ENCODE measurements at places on chromosomes 7 and 10.

DNA sequence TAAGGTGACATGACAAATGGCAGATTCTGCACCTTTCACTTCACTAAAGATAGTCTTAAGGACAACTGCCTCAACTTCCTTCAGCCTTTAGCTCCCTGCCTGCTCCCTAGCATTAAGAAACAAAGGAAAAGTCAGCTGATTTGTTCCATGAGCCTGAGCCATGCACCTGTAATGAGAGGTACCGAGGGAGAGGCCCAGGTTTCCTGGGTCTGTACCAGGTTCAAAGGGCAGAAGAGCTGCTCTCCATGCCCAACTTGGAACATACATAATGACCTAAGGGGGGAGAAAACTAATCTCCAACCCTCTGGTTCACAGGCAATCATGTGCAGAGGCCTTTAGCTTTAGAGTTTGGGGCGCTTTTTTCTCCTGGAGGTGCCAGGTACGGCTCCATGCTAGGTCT is 111.2 kb downstream of the JAZF1 start:
- no peak for DNase-seq

DNA sequence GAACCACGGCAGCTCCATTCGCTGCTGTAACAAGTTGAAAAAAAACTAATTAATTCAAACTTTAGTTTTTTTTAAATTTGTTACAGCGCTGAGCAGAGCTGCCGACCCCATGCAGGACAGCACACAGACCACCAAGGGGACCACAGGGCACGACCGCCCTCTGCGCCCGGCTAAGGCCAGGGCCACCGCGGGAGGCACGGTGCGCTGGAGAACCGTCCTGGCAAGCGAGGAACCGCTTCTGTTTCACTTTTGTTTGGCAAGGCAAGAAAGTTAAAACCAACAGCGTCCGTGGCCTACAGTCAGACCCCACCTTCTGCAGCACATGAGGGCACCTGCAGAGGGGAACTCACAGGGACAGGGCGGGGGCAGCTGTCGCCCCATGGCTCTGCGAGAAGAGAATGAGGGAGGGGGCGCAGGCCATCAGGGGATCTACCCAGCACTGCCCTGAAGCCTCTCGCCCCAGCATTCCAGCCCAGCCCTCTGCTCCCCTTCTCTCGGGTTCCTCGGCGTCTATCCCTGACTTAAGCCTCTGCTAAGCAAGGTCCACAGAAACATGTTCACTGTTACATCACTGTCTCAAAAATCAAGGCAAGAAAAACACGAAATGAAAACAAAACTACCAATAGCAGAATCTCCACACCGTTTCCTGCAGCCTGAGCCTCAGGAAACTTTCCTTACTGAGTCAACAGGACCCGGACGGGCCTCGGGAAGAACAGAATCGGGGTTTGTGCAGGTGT is 204.4 kb downstream of the DIP2C start:
- DNase-seq = no peak

DNA sequence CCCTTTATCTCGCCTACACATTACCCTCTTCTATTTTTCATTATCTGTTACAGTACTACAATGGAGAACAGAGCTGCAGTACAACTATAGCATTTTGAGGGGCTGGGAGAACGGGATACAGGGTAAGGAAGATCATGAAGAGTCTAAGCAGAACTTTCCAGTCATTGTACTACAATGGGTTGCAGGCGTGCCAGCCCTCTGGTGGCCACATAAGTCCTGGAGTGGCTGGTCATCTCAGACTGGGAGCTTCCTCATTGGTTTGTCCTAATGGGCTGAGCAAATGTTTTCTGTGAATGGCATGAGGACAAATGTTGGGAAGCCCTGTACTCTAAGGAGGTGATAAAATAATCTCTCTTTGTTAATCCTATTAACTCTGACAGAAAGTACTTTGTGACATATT is 33.0 kb downstream of the TMEM106B start:
- no peak for DNase-seq

DNA sequence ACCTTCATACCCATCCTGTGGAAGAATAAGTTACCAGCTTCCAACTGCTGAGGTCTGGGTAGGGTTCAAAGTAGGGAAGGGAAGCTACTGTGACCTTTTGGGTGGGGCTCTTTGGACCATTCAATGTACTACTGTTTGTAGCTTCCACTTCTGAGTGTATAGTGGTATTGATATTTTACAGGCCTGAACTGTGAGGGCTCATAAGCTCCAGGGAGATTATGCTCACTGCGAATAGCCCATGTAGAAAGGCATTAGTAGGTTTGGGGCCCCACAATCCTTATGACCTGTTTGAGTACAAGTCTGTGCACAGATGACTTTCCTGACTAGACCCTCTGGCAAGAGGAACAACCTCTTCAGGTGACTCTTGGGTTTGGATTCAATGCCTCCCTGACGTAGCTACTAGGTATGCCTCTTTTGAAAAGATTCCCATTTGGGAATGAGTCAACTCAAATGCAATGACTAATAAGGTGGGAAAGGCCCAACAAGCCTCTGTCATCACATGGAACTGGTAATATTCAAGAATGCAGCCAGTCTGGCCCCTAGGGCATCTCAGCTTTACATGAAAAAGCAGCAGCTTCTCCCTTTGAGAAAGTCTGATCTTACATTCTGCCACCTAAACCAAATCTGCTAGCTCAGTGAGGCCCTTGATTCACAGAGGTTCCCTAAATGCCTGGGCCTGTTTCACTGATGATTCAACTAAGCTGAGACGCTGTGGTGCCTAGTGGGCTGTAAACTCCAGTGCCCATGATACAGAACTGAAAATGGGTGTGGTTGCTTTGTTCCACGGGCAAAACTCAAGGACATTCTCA is 79.8 kb downstream of the ABI1 start:
- no peak for DNase-seq

DNA sequence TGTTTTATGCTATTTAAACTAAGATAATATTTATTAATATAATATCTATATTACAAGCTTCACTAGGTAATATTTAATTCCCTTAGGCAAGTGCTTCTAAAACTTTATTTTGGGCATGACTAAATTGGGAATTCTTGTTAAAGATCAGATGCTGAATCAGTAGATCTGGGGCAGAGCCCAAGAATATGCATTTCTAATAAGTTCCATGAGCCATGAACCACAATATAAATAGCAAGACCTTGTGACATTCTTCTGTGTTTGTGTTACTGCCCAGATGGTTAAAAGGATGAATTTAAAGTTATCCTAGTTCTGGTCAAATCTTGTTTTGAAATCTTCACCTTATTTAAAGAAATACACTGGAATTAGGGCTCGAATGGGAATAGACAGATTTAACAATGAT is 258.4 kb upstream of the CACNA2D1 start:
- no peak for DNase-seq

- DNase-seq = no peak
Observed at GRCh38 chr7:122546496-122546895, 152.4 kb downstream of the RNF133 start.

DNA sequence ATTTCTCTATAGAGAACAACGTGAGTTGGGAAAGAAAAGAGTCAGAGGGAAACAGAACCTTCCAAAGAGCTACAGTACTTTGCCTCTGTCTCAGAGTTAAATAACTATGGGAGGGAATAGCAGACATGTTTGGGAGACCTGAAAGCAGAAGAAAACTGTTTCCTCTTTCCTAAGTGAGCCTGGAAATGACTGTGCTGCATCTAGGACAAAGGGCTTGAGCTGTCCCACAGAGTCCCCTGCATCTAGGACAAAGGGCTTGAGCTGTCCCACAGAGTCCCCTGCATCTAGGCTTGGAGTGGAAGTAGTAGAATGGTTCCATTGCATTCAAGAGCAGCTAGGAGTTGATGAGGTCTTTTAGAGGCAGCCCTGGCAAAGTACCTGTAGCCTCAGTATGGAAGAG is 149.7 kb downstream of the DKK1 start:
- DNase-seq = no peak

- DNase-seq = no peak
Observed at GRCh38 chr7:1385809-1386622, 73.3 kb downstream of the MICALL2 start.

DNA sequence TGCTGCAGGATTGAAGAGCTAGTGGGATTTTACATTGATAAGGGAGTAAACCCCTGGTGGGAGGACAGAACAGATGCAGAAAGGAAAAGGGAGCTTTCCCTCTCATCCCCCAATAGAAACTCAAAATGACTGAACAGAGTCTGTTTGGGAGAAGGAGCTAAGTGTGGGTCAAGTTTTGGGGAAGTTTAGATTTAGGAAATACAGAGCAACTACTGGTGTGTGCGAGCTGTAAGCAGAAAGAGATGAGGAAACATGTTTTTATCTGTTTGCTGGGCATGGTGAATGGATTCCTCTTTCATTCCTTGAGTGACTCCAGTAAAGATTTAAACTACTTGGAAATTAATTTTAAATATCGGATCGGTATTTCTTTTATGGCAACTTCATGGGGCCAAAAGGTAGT is 132.7 kb downstream of the AOAH start:
- DNase-seq = no peak

DNA sequence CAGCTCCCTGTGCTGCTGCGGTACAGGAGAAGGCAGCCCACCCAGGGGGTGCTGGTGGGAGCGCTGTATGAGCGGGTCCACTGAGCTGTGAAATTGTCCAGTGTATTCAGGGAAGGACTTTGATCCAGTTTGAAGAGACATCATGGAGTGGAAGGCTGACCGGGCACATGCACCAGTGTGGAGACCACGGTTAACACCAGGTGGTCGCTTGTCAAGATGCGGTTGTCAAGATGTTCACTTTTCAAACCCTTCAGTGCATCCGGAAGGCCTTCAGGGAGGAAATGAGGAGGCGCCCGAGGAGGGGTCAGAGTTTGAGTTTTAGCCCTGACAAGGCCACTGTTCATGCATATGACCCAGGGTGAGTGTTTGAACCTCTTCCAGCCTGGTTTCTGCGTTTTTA is 6.1 kb downstream of the DOCK1 start:
- DNase-seq = no peak

- DNase-seq = no peak
Observed at GRCh38 chr10:43959364-43960134, 310.9 kb upstream of the ZNF32 start.

DNA sequence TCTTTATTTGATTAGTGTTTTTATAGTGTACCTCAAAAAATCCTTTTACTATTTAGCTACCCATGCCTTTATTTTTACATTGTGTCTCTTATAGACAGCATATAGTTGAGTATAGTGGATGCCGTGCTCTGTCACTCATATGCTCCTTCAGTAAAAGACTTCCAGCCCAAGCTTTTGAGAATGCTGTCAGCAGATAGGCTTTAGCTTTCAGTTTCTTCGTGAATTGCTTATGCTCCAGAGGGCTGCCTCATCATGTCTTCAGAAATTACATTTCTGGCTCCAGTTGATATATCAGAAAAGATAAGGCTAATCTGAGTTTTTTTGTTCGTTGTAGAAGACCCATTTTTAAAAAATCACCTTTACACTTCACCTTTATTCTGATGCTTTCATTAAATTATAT is 332.0 kb downstream of the NXPH1 start:
- no peak for DNase-seq

GRCh38 chr7:98192781-98193457 is 18.3 kb upstream of the BHLHA15 start:
- no peak for DNase-seq

GRCh38 chr7:118104812-118105441 is 79.0 kb upstream of the LSM8 start:
- no peak for DNase-seq

DNA sequence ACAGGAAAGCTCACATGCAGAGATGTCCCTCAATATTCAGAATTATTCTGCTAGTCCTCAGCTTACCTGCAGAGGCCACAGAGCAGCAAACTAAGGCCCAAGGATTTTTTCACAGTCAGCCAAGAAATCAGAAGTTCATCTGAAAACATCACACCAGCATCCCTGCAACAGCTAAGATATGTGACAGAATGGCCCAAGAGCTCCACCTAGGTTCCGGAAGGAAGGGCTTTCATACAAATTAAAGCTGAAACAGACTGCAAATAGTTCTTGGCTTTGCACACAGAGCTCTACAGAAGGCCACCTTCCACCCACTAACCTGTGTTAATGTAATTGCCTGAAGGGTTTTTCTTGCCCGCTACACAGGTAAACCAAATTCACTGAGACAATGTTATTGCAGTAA is 438.8 kb upstream of the C7orf33 start:
- DNase-seq = no peak

DNA sequence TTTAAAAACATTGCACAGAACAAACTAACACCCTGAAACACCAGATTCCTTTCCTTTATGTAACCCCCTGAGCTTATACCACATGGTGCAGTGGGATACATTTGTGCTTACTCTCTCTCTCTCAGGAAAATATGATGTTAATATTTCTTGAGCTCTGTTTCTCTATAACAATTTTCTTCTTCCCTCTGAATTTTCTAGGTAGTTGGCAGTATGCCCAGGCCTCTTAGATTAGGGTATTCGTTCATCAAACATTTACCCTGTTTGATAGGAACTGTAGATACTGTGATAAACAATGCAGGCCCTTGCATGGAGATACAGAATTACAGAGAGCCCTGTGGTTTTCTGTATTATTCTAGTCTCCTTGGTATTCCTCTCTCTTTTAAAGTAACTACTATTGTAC is 567.8 kb downstream of the IPMK start:
- no peak for DNase-seq

GRCh38 chr10:78443900-78444571 is 410.4 kb downstream of the RPS24 start:
- no peak for DNase-seq

DNA sequence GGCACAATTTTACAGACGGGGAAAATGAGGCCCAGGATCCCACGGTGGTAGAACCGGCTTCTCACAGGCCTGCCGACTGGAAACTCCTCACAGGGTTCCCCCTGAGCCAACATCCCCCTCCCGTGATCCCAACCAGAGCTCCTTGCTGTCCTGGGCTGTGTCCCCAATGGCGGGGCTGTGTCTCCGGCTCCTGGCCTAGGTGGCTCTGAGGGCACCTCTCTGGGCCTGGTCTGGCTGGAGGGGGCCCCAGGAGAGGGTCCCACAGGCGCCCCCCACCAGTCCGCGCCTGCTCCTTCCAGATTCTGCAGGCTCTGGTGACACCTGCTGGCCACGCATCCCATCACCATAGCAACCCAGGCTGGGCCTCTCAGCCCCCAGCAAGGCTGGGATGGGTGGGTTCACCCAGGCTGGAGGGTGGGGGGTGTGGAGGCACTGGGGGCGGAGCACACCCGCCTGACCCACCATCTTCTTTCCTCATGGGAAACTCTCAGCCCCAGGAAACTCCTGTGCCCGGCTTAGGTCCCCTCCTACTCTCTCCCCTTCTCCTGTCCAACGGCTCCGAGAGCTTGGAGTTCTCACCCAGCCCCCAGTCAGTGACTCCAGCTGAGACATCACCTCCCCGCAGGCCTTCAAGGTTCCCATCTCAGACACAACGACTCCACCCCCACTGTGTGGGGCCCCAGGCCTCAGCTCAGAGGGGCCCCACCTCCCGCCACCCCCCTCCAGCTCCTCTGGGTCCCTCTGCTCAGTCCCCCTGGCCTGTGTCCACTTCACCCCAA is 27.1 kb upstream of the TNRC18 start:
- no peak for DNase-seq

GRCh38 chr10:17003151-17003550 is 126.5 kb downstream of the CUBN start:
- no peak for DNase-seq

- DNase-seq = no peak
Observed at GRCh38 chr10:61904733-61905725, 3.5 kb downstream of the ARID5B start.

Measured in urinary bladder (tissue), 4 donors.